ENCODE measurements at places on chromosomes 16 and 17. TPM values are rescaled to one million over a fixed set of nuclear protein-coding genes. Genes with fewer than 3 reads are reported as not detected.

KLHL36 gene
- polyA plus RNA-seq, result 24.6 TPM

HSD17B2 gene
- 11.8 TPM for polyA plus RNA-seq

CCL1 gene
- not detected for polyA plus RNA-seq

ZP2 gene
- polyA plus RNA-seq, result 0.12 TPM

MYH11 gene
- polyA plus RNA-seq, result 10.7 TPM
